CD4-positive, alpha-beta memory T cell (primary cell): ENCODE measurements at places on chromosomes 4 and X. TPM values are rescaled to one million over a fixed set of nuclear protein-coding genes. Genes with fewer than 3 reads are reported as not detected.

C4orf51 gene
- not detected for total RNA-seq

ARHGAP4 gene
- 327 TPM for total RNA-seq

SPANXN4 gene
- total RNA-seq, result not detected

SH3D19 gene
- 0.11 TPM for total RNA-seq

TMSB15A gene
- not detected for total RNA-seq

TMEM31 gene
- total RNA-seq, result not detected

SMIM10 gene
- not detected for total RNA-seq
